ENCODE measurements at places on chromosomes 16 and 17.
A peak's percentile ranks its signal among the peaks of the same experiment; 100 is the strongest.

GRCh38 chr17:77885678-77886386 lies 72.7 kb upstream of the TNRC6C start:
- no peaks in the 10 kb centered on the region for H3K27me3 ChIP-seq
- peak overlapping the region; percentile 21 for H3K27ac ChIP-seq
- no peak overlapping the region for H3K4me3 ChIP-seq
- H3K36me3 ChIP-seq, result no peaks in the 10 kb centered on the region
- DNase-seq, result no peak

DNA sequence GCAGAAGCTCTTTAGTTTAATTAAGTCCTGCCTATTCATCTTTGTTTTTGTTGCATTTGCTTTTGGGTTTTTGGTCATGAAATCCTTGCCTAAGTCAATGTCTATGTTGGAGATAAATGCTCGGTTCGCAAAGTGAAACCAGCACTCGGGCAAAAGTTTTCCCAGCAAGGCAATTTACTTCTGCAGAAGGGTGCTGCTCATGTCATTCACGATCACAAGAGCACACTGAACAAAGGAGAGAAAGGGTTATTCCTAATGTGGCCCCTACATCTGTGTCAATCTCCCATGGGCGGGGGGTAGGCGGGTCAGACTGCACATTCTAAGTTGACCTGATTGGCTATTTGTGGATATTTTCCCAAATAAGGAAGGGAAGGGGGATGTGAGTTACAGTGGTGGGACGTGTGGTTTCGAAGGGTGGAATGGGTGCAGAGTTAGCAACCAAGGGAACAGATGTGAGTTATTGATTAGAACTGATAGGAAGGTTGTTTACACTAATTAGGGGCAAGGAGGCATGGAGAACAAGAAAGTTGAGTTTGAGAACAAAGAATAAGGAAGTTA lies 23.0 kb downstream of the ATF7IP2 start:
- H3K27me3 ChIP-seq, result no peaks in the 10 kb centered on the region
- peaks cover 7% of the 10 kb centered on the region for H3K36me3 ChIP-seq
- no peak overlapping the region for H3K27ac ChIP-seq

DNA sequence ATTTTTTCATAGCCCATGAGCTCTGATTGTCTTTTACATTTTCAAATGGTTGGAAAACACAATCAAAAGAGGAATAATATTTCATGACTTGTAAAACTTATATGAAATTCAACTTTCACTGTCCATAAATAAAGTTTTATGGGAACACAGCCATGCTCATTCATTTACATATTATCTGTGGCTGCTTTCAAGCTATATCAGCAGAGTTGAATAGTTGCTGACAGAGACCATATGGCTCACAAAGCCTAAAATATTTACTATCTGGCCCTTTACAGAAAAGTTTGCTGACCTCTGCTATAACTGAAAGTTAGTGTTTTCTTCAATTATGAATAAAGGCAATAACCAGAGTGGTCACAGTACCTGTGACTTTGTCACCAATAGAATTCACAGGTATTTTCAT lies 128.2 kb upstream of the GNAO1 start:
- H3K4me1 ChIP-seq, result no peaks in the 10 kb centered on the region
- H3K4me3 ChIP-seq, result no peak overlapping the region
- DNase-seq, result no peak
- no peaks in the 10 kb centered on the region for H3K27me3 ChIP-seq

DNA sequence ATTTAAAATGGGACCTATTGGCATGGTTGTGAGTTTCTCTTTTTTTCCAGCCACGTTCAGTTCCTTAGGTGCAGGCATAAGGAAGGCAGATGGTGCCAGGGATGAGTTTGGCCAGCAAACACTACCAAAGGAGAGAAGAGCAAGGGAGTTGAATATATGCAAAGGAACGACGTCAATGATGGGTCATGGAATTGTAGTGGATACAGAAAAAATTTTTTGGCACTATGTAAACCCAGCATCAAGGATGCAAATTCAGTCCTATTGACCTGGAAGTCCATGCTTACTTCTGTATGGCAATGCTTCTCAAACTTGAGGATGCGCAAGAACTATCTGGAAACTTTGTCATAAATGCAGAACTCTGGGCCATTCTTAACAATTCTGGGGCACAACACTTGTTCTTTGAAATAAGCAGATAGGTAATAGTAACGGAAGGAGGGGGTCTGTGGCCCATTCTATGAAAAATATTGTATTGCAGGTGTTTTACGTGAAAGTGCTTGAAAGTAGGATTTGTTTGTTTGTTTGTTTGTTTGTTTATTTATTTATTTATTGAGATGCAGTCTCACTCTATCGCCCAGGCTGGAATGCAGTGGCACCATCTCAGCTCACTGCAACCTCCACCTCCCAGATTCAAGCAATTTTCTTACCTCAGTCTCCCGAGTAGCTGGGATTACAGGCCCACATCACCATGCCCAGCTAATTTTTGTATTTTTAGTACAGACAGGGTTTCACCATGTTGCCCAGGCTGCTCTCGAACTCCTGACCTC lies 18.0 kb downstream of the APOH start:
- H3K27me3 ChIP-seq, result no peaks in the 10 kb centered on the region
- no peak for DNase-seq
- no peak overlapping the region for H3K27ac ChIP-seq
- H3K4me1 ChIP-seq, result no peaks in the 10 kb centered on the region

GRCh38 chr16:71622088-71622487 lies 3.9 kb upstream of the MARVELD3 start:
- peaks cover 19% of the 10 kb centered on the region for H3K4me1 ChIP-seq
- H3K36me3 ChIP-seq, result no peaks in the 10 kb centered on the region
- H3K27ac ChIP-seq, result no peak overlapping the region
- no peak for DNase-seq
- peaks cover 22% of the 10 kb centered on the region for H3K27me3 ChIP-seq

DNA sequence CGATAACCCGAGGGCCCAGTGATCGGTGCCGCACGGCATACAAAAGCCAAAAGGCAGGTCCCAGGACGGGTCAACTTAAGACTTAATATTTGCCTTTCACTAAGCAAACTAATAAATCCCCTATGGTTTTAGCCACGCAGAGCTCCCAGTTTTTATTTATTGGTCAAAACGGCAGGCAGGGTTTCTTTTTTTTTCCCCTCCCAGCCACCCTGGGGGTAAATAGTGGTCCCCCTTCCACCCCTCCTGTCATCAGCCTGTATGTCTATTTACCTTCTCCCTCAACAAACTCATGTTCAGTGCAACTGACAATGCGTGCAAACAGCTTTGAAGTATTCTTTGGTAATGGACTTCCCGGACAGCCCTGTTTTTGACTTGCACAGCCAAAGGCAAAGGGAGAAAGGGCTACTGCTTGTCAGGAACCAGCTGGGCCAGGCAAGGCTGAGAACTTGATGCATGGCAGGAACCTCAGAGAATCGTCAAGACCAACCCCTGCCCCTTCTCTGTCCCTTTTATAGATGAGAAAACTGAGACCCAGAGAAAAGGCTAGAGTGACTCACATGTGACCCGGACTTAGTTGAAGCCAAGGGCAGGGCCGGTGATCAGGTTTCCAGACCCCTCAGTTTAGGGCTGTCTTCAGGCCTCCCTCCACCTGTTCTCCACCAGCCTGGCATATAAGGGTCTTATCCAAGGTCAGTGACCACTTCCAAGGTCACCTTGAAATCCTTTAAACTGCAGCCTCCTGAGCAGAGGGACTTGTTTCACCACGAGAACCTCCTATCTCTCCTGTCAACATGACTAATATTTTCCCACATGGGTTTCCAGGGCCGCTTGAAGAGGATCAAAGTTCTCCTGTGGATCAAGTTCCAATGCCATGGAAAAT lies 279.0 kb downstream of the SOX9 start:
- no peaks in the 10 kb centered on the region for H3K4me1 ChIP-seq
- H3K27ac ChIP-seq, result no peak overlapping the region
- no peaks in the 10 kb centered on the region for H3K36me3 ChIP-seq
- H3K27me3 ChIP-seq, result no peaks in the 10 kb centered on the region

DNA sequence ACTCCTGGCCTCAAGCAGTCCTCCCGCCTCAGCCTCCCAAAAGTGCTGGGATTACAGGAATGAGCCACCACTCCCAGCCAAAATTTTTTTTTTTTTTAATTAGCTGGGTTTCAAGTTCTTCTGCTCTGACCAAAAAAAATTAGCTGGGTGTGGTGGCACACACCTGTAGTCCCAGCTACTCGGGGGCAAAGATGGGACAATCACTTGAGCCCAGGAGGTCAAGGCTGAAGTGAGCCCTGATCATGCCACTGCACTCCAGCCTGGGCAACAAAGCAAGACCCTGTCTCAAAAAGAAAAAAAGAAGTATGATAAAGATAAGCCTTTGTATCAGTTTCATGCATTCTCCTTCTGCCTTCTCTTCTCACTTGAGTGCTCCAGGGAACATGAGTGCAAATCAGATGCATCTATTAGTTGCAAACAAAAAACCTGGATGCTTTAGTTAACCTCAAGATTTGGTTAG lies 1.9 kb downstream of the NQO1 start:
- no peak overlapping the region for H3K4me3 ChIP-seq
- H3K36me3 ChIP-seq, result no peaks in the 10 kb centered on the region
- no peak overlapping the region for H3K27ac ChIP-seq
- peaks cover 16% of the 10 kb centered on the region for H3K4me1 ChIP-seq
- H3K27me3 ChIP-seq, result no peaks in the 10 kb centered on the region
- no peak for DNase-seq

- no peak for DNase-seq
- peaks cover 18% of the 10 kb centered on the region for H3K4me1 ChIP-seq
- no peak overlapping the region for H3K4me3 ChIP-seq
These were observed 53.1 kb upstream of the CHMP6 start for GRCh38 chr17:80938556-80938955.

DNA sequence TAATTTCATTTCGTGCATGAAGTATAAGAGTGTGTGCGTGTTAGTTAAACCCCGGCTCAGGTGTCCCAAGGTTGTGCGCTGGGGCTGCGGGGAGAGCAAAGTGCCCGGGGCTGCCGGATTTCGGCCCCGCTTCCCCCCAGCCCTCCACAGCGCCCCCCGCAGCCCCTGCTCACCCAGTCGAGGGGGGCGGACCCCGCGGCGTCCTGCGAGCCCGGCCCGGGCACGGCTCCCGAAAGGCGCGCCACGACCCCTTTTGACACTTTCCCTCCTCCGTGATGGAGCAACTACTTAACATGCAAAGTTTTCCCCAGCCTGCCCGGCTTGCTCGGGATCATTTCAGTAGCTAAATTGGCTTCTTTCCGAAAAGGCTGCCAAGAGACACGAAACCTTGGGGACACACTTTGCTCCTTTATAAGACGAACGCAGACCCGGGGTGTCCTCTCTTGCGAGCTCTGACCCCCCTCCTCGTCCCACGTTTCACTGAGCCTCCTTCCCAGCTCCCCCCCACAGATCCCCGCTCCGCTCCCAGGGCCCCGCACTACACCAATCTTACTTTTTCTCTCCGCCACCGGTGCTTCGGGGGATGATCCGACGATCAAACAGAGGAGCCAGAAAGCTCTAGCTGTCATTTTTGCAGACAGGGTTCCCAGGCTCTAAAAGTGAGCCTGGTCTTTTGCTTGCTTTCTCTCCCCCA lies 552 bp downstream of the C17orf58 start:
- no peaks in the 10 kb centered on the region for H3K36me3 ChIP-seq
- H3K4me3 ChIP-seq, result peak overlapping the region; percentile 69
- no peak overlapping the region for H3K27ac ChIP-seq
- no peak for DNase-seq

GRCh38 chr16:50244504-50245416 lies 21.6 kb upstream of the ADCY7 start:
- H3K27me3 ChIP-seq, result no peaks in the 10 kb centered on the region
- no peaks in the 10 kb centered on the region for H3K36me3 ChIP-seq
- H3K4me1 ChIP-seq, result peaks cover 14% of the 10 kb centered on the region
- peak overlapping the region; percentile 57 for H3K4me3 ChIP-seq

- no peaks in the 10 kb centered on the region for H3K4me1 ChIP-seq
- H3K4me3 ChIP-seq, result no peak overlapping the region
- H3K27ac ChIP-seq, result no peak overlapping the region
- H3K36me3 ChIP-seq, result no peaks in the 10 kb centered on the region
- no peak for DNase-seq
These were observed 6.9 kb upstream of the UTP6 start for GRCh38 chr17:31908386-31908785.

- peaks cover 3% of the 10 kb centered on the region for H3K27me3 ChIP-seq
- DNase-seq, result no peak
- no peak overlapping the region for H3K27ac ChIP-seq
- H3K4me1 ChIP-seq, result no peaks in the 10 kb centered on the region
- no peak overlapping the region for H3K4me3 ChIP-seq
These were observed 1.4 kb upstream of the WWOX start for GRCh38 chr16:78098087-78098486.

GRCh38 chr17:62627904-62628633 lies 599 bp downstream of the MRC2 start:
- no peak for DNase-seq
- peaks cover 6% of the 10 kb centered on the region for H3K4me1 ChIP-seq
- no peak overlapping the region for H3K27ac ChIP-seq
- H3K27me3 ChIP-seq, result no peaks in the 10 kb centered on the region
- no peaks in the 10 kb centered on the region for H3K36me3 ChIP-seq
- H3K4me3 ChIP-seq, result peak overlapping the region; percentile 60

- peak within 1 kb of the TSS; percentile 22 for H3K4me3 ChIP-seq
- H3K27me3 ChIP-seq, result peaks cover 28% of the 10 kb centered on the region
- H3K27ac ChIP-seq, result no peak within 1 kb of the TSS
- no peak for DNase-seq
These were observed at the start of gene FAM20A for GRCh38 chr17:68600931-68601564. TSS of gene FAM20A (minus strand) at chr17:68601367. CDS start at chr17:68600666, 701 bp downstream.

GRCh38 chr16:83998091-83998490 lies 30.0 kb downstream of the NECAB2 start:
- no peak overlapping the region for H3K4me3 ChIP-seq
- no peaks in the 10 kb centered on the region for H3K4me1 ChIP-seq
- H3K27ac ChIP-seq, result no peak overlapping the region
- H3K36me3 ChIP-seq, result no peaks in the 10 kb centered on the region
- no peak for DNase-seq

GRCh38 chr16:4501071-4501478 lies 24.9 kb downstream of the HMOX2 start:
- peaks cover 61% of the 10 kb centered on the region for H3K4me1 ChIP-seq
- H3K36me3 ChIP-seq, result peaks cover 3% of the 10 kb centered on the region

- H3K27me3 ChIP-seq, result no peaks in the 10 kb centered on the region
- H3K4me3 ChIP-seq, result peak overlapping the region; percentile 98
- peak overlapping the region; percentile 93 for H3K27ac ChIP-seq
- H3K36me3 ChIP-seq, result peaks cover 44% of the 10 kb centered on the region
- peak; percentile 33 for DNase-seq
These were observed 1.3 kb downstream of the FUS start for GRCh38 chr16:31181102-31181830.

DNA sequence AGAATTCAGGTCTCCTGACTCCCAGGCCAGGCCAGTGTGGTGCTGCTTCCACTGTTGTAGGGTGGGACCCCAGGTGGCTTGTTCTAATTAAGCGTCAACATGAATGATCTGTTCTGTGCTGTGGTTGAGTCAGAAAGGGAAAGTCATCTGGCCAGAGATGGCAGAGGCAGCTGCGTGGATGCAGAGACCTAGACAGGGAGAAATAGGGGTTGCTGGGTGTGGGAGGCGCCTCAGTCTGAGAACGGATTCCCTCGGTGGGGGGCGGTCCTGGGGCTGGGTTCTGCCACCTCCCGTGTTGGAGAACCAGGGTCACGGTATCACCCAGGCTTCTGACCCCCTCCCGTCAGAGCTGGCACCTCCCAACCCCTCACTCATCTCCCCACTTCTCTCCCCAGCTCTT lies 5.6 kb downstream of the FBRS start:
- DNase-seq, result no peak
- H3K27ac ChIP-seq, result peak overlapping the region; percentile 26
- H3K4me1 ChIP-seq, result peaks cover 37% of the 10 kb centered on the region

GRCh38 chr16:49455181-49455990 lies 81.8 kb downstream of the C16orf78 start:
- DNase-seq, result no peak
- no peaks in the 10 kb centered on the region for H3K36me3 ChIP-seq
- H3K27me3 ChIP-seq, result no peaks in the 10 kb centered on the region
- H3K4me1 ChIP-seq, result no peaks in the 10 kb centered on the region
- no peak overlapping the region for H3K4me3 ChIP-seq

- DNase-seq, result no peak
- peak overlapping the region; percentile 95 for H3K27ac ChIP-seq
- peaks cover 16% of the 10 kb centered on the region for H3K4me1 ChIP-seq
These were observed 761 bp upstream of the MATCAP1 start for GRCh38 chr16:67184453-67184994.
